ENCODE measurements at places on chromosomes 5 and 9. TPM values are rescaled to one million over a fixed set of nuclear protein-coding genes. Genes with fewer than 3 reads are reported as not detected.
A peak's percentile ranks its signal among the peaks of the same experiment; 100 is the strongest.

- no peak for DNase-seq
Measured at GRCh38 chr5:40428126-40428525, 251.6 kb upstream of the PTGER4 start.

DNA sequence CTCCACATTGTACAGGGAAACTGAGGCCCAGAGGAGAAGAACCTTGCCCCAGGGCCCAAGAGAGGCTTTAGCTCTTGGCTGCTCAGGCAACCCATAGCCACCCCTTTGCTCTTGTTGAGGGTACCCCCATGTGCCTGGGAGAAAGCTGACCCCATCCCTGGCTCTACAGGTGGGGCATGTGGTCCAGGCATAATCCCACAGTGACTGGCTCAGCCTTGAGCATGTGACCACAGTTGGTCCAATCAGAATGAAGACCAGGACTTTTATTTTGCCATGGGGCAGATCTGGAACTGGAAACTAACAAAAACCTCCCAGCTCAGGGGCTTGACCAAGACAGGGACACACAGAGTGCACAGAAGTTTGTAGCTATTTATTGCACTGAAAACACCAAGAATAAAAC lies 29.3 kb downstream of the SLC6A7 start:
- no peak for DNase-seq

Gene SERINC5
- total RNA-seq: 126 TPM

- peak; percentile 45 for DNase-seq
Measured at GRCh38 chr5:31753700-31754357, 114.9 kb downstream of the PDZD2 start.

Gene GRM6
- total RNA-seq: not detected

- no peak for DNase-seq
Measured at GRCh38 chr5:13354611-13355010, 589.9 kb downstream of the DNAH5 start.

DNA sequence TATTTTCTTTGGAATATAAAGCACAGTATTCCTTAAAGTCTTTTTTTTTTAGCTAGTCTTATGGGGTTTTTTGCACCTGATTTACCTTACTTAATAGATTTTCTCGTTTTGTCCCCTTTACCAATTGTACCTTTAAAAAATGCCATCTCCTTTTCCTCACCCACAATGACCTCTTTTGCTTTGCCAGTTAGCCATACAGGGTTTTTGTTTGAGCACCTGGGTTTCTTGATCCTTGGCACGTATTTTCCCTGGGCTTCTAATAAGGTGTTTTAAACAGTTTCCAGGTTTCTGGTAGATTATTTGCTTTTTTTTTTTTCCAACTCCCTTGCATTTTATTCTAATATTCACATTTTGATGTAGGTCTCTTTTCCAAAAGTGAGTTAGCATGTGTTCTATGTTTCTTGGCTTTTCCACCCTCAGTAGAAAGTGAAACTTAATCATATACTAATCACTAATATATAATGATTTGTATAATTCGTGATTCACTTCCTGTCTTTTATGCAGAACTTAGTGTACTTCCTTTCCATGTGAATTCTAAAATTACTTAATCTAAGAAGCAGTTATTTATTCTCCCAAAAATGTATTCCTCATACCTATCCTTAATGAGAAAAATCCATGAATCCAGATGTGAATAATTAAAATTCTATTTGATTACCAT lies 673.9 kb upstream of the RGMB start:
- no peak for DNase-seq

- no peak for DNase-seq
Measured at GRCh38 chr5:72470826-72471225, 36.4 kb downstream of the ZNF366 start.

GRCh38 chr5:131589510-131590348 lies 45.3 kb downstream of the RAPGEF6 start:
- DNase-seq: peak; percentile 73

Measured in neural progenitor cell (in vitro differentiated cells).